ENCODE measurements at places on chromosomes 2 and 18.

DNA sequence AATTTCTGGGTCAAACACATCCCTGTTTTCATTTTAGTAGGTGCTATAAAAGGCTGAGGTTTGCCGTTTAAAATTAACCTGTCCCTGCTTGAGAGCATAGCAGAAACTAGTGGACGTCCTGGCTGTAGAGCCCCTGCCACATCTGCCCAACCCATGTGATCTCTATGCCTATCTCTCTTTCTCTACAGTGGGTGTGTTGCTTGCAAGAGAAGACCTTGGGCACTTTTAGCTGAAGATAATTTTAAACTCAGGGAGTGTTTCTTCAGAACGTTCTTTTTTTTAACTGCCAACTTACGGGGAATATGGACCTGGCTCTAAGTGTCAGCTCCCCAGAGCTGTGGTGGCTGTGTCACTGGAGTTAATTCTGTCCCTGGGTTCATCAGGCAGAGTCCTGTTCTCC, 100.6 kb downstream of the NRP2 start:
- DNase-seq, result no peak

DNA sequence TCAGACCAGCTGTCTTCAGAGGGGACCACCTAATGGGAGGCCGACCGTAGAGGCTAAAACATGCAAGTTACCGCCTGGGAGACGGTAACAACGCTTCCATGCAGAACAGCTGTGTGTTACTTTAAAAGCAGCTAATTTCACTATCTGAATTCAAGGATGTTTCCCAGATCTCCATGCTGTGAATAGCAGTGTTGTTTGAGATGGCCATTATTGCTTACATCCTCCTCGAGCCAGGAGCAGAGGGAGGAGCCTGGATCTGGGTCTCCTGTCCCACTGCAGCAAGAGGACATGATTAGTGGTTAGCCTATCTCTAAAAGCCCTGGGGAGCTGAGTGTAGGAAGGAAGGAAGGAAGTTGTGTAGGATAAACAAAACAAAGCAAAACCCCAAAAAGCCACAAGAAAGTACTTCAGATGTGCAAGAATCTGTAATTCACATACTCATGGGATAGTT, 50.9 kb downstream of the ACTR2 start:
- peak; percentile 54 for DNase-seq

DNA sequence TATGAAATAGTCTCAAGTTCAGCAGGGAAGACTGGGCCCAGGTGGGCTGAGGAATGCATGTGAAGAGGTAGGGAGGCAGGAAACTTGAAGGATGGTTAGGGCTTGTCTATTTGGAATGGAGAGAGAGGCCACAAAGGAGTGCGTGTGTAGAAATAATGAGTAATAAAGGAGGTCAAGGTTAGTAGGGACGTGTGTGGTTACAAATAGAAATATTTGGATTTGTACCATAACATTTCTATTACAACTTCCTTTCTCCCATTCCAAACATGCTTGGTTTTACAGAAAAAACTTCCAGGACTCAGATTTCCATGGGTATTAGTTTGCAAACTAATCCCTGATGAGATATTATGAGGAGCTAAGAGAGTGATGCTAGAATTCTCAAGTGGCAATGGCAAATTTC, 280.6 kb downstream of the NCKAP5 start:
- DNase-seq, result peak; percentile 76

DNA sequence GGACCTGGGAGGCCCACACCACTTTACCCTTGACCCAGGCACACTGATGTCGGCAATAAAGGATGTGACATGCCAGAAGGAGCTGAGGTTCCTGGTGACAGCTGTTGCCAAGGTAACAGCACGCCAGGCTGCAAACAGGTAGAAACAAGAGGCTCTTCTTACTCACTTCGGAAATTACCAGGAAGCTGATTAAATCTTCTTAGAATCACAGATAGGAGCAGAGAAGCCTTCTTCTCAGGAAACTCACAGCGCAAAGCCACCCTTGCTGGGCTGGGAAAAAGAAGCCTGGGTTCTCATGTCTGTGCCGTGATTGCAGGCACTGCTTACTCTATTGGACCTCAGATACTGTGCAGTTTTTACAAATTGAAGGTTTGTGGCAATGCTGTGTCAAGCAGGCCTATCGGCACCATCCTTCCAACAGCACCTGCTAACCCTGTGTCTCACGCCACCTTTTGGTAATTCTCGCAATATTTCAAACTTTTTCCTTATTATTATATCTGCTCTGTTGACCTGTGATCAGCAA, 61.0 kb upstream of the TAF1B start:
- no peak for DNase-seq

GRCh38 chr18:45456090-45457021, 158.9 kb upstream of the SLC14A2 start:
- no peak for DNase-seq

DNA sequence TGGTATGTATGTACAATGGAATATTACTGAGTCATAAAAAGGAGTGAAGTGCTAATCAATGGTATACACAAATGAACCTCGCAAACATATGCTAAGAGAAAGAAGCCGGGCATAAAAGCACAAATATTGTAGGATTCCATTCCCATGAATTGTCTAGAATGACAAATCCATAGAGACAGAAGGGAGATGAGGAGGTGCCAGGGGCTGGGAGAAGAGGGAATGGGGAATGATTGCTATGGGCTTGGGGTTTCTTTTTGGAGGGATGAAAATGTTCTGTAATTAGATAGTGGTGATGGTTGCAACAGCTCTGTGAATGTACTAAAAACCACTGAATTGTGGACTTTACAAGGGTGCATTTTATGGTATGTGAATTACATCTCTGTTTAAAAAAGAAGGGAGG, 73.5 kb downstream of the GLI2 start:
- DNase-seq, result no peak

DNA sequence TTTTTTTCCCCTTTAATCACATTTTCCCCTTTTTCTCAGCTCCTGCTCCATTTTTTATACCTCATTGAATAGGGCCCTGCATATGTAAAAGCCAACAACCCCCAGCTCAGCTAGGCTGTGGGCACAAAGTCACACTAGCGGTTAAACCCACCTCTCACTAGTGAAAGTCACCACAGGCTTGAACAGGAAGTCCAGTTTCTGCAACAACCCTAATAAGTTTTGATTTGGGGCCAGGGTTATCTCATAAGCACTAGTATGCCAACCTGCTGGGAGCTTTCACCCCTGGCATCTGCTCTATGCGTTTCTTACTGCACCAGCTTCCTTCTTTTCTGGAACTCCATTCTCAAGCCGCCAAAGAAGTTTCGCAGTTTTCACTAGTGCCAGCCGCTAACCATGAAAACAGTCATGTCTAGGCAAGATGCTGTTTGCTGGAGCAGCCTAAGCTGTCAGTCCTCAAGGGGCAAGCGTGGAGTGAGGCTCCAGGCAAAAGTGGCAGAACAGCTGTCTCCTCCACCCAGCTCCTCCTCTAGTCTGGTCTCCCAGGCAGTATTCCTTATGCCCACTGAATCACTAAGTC, 197.0 kb upstream of the MEIS1 start:
- DNase-seq, result no peak

DNA sequence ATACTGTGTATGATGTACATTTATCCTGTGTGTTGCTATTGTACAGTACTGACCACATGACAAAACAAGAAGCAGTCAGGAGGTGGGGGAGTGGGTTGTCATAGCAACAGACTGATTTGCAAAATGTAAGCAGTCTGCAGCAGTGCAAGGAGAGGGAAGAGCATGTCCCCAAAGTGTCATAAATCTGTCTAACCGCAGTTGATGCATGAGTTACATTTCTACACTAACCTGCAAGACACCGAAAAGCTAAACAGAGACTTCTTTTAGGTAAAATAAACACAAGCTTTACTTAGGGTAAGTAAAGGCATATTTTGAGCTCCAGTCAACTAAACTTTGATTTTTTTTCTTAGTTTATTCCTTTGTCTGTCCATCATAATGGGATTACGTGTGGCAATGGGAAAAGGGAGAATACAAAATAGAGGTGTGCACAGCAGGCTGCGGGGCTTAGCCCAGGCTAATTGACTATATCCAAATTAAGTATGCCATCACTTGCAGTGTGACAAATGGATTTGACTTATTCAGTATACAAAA, 134.5 kb downstream of the MEIS1 start:
- DNase-seq, result no peak

DNA sequence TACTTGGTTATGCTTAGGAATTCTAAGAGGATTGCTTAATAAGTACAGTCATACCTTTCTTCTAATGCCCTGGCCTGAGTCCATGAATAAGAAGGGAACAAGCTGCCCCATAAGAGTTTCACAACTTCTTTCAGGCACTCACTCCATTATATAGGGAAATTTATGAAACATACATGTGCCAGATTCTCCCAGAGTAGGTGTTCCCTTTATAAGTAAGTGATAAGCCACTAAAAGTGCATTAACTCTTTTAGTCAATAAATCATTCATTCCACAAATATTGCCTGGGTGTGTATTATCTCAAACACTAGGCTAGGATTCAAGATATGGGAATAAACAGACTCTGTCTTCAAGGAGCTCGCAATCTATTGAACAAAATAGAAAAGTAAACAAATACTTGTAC, 84.5 kb upstream of the RBBP8 start:
- DNase-seq, result peak; percentile 91

DNA sequence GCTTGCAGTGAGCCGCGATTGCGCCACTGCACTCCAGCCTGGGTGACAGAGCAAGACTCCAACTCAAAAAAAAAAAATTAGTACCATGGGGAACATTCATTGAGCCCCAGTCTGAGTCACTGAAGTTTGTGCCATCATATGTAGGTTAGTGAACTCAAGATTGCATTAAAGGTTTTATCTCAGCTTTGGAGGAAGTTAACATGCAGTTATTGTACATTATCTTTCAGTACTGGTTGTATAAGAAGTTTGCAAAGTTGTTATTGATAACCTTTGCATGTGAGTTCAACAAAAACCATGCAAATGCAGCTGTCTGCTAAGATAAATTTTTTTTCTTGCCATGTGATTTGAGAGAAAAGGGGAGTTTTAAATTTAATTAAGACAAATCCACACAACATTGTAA, 95.7 kb downstream of the MEIS1 start:
- no peak for DNase-seq

DNA sequence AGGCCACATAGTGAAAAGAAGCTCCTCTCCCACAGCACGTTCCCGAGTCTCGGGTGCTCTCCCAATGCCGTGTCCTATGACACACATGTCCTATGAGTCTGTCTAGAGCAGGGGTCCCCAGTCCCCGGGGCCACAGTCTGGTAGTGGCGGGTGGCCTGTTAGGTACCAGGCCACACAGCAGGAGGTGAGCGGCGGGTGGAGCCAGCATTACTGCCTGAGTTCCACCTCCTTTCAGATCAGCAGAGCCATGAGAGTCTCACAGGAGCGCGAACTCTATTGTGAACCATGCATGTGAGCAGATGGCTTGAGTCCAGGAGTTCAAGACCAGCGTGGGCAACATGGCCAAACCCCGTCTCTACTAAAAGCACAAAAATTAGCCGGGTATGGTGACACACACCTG, 112.6 kb downstream of the ZBTB7C start:
- no peak for DNase-seq

- DNase-seq, result no peak
Observed at GRCh38 chr2:169365029-169365480, 2.7 kb upstream of the LRP2 start.

DNA sequence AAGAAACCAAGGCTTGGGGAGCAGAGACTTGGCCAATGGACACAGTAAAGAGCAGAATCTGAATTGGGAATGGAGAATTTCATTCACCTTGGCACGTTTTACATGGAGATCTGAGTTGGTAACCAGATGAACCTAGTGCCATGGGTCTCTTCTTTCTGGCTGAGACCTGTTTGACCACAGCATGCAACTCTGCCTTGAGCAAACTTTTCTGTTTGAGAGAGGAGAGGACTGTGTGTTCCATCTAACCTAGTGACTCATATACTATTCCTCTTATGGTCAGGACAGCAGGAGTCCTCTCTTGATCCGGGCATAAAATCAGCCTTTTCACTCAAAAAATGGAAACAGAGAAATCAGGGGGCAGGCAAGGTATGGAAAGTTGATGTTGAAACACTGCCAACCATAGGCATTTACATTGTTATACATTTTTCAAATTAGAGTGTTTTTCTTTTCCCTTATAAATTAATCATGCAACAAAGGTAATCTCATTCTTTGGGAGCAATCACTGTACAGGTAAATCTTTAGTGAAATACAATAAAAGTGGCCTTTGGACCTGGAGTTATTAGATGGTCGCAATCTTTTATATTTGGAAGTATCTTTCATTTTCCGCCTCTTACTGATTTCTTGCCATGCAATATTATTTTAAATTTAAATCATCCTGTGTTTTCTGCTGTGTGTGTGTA, 86.7 kb downstream of the NRP2 start:
- peak; percentile 80 for DNase-seq

DNA sequence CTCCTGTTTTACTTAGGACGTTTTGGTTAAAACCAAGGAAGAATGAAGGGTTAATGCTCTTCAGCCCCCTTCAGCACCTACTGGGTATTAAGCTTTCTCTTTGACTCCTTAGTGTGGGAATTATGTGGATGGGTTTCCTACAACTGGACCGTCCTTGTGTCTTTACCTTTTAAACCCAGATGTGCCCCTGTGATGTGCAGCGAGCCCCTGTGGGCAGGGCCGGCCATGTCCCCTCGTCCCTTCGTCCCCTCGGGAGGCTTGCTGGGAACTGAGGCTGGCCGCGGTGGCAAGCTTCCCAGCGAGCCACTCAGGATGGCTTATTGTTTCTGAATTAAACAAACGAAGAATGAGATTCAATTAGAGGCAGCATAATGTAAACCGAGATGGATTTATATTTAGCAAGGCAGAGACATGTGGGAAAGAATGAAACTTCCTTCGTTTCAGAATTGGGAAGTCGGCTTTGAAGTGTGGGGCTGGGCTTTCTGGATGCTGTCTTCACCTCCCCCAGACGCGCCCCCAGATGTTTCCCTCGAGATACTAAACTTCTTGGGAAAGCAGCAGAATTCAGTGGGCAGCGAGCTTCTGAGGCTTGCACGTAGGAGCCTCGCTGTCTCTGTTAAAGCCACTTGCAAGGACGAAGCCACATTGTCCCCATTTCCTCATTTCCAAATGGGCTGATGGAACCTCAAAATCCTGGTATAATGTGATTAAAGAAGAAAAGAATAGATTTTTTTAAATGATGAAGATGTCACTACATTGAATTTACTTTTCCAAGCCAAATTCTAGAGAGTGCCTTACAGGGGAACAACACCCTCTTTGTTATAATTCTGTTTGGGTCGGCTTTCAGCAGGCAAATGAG, 146.0 kb downstream of the VAPA start:
- DNase-seq, result no peak

DNA sequence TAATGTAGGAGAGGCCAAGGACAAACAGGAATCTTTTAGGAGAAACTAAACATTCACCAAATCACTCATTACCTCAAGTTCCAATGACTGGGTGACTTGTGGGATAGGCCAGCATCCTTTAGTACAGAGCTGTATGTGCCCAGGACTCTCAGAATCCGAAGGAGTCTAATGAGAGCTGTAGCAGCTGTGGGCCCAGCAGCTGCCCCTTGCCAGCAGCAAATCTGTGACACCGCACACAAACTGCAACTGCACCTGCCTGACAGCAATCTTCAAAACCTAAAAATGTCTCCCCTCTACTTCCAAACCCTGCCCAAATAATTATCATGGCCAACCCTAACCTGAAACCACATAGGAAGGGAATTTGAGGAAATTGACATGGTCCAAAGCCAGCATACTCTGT, 44.5 kb upstream of the ACVR2A start:
- no peak for DNase-seq

GRCh38 chr18:55229682-55230081, 270.4 kb upstream of the CCDC68 start:
- no peak for DNase-seq

- peak; percentile 54 for DNase-seq
Observed at GRCh38 chr2:206424134-206424533, 19.2 kb upstream of the ADAM23 start.

GRCh38 chr2:9950521-9951271, 797 bp upstream of the GRHL1 start:
- no peak for DNase-seq

All from iris pigment epithelial cell (primary cell).